ENCODE measurements at places on chromosomes 4 and X.

DNA sequence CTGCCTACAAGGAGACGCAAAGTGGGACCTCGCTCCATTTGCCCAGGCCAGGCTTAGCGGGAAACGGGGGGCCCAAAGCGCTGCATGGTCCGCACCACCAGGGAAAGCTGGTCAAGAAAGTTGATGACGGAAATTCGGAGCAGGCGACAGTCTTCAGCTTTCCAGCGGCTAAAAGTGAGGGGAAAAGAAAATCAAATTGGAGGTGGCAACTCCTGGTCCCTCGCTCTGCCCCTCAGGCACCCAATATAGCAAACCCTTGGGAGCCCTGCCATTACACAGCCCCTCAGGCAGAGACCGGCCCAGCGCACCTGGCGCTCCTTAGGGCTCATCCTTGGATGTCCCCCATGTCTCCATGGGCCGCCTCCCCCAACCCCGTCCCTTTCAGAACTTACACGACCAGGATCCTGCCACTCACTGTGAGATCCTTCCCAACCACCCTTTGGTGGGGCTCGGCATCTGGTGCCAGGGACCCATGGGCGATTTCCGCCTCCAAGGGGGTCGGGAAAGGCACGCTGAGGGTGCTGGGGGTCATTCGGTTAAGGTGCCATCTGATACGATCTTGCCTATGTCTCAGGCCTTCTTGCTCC, 1.1 kb downstream of the LAGE3 start:
- DNase-seq, result no peak

DNA sequence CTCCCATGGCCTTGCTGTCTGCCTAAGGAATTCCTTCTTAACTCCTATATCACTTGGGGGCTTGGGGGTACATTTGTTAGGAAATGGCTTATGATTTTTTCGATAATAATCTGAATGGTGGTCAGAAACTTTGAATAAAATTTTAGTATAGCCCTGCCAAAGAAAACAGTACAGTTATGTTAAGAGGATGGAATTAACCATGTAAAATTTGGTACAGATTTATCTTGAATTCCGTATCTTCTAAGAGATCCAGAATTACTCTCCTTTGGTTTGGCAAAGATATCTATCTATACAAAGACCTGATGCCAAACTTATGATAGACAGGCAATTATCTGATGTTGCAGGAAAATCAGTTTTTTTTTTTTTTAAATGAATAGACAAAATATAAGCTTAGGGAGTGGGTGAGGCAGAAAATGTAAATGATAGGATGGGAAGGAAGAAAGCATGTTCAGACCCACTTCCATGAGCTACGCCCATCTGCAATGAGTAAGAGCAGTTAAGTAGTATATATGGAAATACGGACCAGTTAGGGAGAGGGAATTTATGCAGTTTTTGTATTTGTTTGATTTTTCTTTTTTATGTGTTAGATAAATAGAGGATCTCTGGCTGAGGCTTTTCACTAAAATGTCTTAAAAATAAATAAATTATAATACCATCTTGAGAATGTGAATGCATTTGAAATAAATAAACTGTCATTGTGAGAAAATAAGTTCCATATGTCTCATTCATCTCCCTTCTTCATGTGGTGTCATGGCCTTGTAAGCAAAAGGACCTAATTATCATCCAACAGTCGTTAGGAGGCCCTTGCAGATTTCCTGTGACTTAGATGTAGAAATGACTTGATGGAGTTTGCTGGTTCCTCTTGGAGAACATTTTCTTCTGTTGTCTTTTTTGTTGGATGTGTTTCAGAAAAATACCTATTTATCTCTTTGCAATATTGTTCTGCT, 389.6 kb downstream of the ARHGAP24 start:
- no peak for DNase-seq

GRCh38 chrX:25207803-25208475, 192.2 kb upstream of the ARX start:
- DNase-seq, result no peak

GRCh38 chrX:111375747-111376146, 36.2 kb downstream of the DCX start:
- DNase-seq, result no peak

GRCh38 chr4:80195441-80196140, 1.7 kb upstream of the PRDM8 start:
- DNase-seq, result no peak

- no peak for DNase-seq
Measured at GRCh38 chrX:149984411-149984810, 46.1 kb upstream of the EOLA2 start.

DNA sequence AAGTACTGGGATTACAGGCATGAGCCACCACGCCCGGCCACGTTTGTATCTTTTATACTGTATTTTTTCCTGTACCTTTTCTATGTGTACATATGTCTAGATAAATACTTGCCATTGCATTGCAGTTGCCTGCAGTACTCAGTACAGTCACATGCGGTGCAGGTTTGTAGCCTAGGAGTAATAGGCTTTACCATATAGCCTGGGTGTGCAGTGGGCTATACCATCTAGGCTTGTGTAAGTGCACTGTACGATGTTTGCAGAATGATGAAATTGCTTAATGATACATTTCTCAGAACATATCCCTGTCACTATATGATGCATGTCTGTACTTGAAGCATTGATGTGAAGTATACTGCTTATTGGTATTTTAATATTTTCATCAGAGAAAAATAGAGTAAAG, 115.4 kb upstream of the PUDP start:
- DNase-seq, result no peak

DNA sequence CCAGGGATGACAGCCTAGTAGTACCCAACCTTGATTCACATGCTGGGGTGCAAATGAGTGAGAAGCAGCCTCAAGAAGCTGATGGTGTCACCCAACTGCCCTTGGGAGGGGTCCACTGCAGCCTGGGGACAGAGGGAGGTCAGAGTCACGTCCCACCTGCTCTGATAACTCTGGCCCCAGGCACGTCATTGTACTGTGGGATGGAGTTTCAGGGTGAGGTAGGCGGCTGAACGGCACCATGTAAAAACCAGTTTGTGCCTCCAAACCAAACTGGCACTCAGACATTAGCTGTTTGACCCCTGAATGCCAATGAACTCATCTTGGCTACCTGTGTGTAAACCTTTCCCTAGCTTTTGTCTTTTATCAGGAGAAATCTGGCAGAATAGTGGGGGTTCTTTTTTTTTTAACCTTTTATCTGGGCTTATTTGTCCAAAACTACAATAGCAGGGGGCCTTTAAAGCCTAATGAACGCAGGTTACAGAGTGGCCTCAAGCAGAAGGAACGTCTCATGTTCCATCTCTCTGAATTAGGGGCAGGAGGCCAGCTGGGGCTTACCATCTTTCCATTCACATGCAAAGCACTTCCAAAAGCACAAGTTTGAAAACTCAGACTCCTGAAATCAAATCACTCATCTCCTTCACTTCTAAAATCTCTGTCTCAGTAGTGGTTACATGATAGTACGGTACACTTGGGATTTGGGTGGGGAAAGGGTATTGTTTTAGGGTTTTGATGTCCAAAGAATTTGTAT, 89.4 kb downstream of the IRF2 start:
- DNase-seq, result no peak

GRCh38 chr4:40733752-40734151, 16.0 kb upstream of the NSUN7 start:
- no peak for DNase-seq

DNA sequence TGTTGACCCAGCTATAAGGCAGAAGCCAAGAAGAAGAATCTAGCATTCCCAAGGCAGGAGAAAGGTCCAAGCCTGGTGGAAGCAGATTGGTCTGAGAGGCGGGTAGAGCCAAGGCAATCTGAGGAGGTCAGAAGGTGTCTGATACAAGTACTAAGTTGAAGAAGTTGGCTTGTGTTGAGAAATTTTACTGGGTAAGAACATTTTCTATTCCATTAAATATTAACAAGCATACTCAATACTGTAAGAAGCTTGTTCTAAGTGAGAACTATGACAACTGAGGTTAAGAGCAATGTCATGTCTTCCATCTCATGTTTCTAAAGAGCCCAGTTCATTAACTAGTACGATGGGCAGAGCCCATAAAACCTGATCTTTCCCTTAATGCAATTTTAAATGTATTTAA, 75.0 kb downstream of the FAM13A start:
- no peak for DNase-seq

- DNase-seq, result no peak
Measured at GRCh38 chrX:40172401-40173142, 74.8 kb upstream of the BCOR start.

DNA sequence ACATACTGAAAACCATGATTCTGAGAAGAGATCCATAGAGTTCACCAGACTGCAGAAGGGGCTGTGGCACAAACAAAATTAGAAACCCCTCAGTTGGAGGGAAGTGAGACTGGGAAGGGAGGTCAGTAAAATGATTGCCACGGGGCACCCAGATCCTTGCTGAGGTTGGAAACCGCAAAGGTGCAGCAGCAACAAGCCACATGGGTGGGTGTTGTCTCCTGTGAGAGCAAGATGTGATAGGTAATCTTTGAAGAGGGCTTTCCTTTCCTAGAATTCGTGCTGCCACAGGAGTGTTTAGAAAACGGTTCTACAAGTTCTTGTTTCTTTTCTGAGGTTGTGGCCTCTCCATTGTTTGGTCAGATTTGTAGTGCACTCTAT, 85.5 kb downstream of the NFKB1 start:
- no peak for DNase-seq

- no peak for DNase-seq
Measured at GRCh38 chr4:154332681-154333421, 158.7 kb downstream of the DCHS2 start.

DNA sequence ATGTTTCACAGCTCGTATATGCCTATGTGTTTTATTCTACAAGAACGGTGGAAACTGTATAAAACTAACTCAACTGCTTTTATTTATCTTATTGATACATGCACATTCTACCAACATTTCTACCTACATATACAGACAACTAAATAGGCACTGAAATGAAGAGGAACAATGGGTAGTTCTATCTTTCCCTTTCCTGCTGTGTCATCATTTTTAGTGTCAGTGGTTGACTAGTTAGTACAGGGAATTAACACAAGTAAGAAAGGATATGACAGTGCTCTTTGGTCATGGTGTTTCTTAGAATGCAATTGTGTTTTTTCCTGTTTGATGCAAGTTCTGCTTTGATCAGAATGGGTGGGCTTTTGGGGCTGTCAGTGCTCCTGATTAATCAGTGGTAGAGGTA, 293.8 kb upstream of the CTSO start:
- DNase-seq, result no peak

GRCh38 chr4:185682236-185682635, 129.8 kb downstream of the SORBS2 start:
- no peak for DNase-seq

GRCh38 chr4:122884499-122884898, 37.9 kb downstream of the NUDT6 start:
- no peak for DNase-seq

- no peak for DNase-seq
Measured at GRCh38 chrX:13893826-13894225, 76.9 kb upstream of the GPM6B start.

- no peak for DNase-seq
Measured at GRCh38 chr4:7978907-7979651, 39.4 kb upstream of the AFAP1 start.

DNA sequence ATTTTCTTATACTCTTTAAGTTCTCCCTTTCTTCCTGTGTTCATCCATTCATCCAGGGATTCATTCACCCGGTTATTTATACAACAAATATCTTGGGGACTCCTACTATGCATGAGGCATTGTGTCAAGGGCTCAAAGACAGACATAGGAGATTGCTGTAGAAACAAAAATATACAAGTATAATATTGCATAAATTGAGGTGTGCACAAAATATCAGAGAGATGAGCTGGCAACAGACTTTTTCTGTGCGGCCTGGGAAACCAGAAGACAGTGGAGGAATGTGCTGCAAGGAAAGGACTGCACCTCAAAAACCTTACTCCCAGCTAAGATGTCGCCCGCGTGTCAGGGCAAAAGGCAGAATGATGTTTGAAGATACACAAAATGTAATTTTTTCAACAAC, 9.6 kb downstream of the OTOP1 start:
- no peak for DNase-seq

DNA sequence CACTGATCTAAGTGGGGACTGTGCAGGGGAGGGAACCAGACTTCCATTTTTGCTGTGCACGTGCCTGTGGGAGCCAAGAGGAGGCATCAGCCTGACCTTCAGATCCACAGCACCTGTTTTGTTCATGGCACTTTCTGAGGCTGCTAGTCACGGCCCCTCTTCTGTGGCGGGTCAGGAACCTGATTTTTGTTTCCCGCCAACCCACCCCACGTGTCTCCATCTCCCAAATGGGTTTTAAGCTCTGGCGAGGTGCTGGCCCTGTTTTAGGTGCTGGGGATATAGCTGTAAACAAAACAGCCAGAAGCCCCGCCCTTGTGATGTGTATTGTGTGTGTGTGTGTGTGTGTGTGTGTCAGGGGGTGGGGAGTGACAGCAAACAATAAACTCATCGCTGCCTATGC, 60.4 kb upstream of the GRPEL1 start:
- no peak for DNase-seq

GRCh38 chr4:142752202-142752786, 93.8 kb downstream of the INPP4B start:
- no peak for DNase-seq

- DNase-seq, result no peak
Measured at GRCh38 chr4:168449719-168450452, 30.4 kb downstream of the DDX60L start.

- no peak for DNase-seq
Measured at GRCh38 chr4:700587-701264, 4.9 kb upstream of the PCGF3 start.

GRCh38 chr4:5927747-5928146, 34.9 kb upstream of the CRMP1 start:
- no peak for DNase-seq

GRCh38 chrX:54045563-54046228, 1.4 kb upstream of the PHF8 start:
- DNase-seq, result no peak

DNA sequence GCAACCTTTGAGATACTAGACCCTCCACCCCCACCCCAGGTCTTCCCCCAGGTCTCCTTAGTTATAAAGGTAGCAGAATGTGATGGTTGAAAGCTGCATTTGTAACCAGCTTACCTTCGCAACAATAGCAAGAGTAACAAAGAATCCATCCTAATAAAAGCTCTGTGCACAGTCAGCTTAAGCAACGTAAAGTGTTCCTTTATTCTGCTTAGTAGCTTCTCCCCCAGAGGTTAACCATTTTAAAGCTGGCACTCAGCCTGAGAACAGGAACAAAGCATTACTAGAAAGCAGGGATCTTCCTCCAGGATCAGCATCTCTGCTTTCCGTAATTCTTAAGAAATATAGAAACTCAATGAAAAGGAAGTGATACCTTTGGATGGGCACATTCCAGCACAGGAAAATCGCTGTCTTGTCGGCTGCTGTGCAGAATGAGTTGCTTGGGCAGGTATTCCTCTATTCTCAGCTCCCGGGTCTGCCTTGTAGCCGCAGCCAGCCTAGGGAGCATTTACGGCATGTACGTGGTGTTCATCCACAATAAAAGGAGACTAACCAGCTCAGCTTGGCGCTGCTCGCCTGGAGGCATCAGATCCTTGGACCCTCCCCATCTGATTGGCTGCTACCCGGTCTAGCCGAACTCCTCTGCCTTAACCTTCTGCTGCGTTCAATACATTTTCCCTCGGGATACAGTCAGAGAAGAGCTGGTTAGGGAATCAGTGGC, 113.0 kb upstream of the TLR3 start:
- no peak for DNase-seq

Measured in NCI-H446 treated with DMSO at 0.1 percent for 48 hours (cell line).